ENCODE measurements at places on chromosomes 3 and 15.

- DNase-seq, result no peak
Observed at GRCh38 chr3:185070491-185071286, 82.2 kb downstream of the C3orf70 start.

DNA sequence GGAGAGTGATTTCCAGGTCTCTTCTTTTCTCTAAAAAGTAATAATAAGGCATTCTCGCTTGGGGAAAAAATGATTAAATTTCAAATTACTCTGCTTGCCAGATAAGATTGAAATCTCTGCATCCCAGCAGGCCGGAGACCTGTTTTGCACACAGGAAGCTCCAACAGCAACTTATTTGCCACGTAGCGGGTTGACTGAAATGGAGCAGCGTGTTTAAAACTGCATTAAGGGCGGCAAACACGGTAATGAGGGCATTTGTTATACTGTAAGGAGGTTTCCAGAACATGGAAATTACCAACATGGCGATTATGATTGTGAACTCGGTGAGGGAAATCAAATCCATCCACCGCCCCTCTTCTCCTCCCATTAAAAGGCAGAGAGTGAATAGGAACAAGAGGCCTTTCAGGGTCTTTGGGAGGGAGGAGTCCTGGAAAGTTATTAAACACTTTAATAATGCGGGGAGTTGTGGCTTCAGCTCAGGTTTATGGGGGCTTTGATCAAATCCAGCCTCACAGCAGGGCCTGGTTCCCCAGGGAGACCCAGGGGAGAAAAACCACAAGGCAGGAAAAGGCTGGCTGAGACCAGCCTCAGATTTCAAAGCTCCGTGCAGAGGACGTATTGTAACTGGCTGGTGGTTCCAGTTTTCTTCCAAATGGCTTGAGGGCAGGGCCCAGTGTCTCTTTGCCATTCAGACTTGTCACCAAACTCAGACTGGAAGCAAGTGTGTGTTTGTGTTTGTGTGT, 242.3 kb downstream of the TLE3 start:
- DNase-seq, result no peak

DNA sequence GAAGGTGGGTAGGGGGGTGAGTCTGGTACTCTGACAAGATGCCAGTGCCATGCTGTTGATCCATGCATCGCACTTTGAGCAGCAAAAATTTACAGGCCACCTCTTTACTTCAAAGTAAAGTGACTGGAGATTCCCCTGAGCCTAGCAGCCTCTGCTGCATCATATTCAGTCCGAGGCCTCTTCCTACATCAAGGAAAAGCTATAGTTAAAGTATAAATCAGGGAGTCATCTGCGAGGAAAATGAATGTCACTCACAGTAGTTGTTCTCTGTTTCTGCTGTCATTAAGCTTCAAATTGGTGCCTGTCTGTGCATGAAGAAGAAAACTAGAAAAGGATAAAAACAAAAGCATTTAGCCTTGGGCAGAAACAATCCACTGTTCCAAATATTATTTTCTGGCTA, 706.2 kb downstream of the TBL1XR1 start:
- DNase-seq, result no peak

- DNase-seq, result peak; percentile 0
Observed at GRCh38 chr15:36617529-36618196, 38.2 kb downstream of the CDIN1 start.

GRCh38 chr3:14605067-14605466, 46.5 kb upstream of the CCDC174 start:
- DNase-seq, result no peak

- DNase-seq, result no peak
Observed at GRCh38 chr3:146078031-146078430, 83.0 kb downstream of the PLOD2 start.

GRCh38 chr3:160837394-160837980, 81.5 kb downstream of the PPM1L start:
- no peak for DNase-seq

DNA sequence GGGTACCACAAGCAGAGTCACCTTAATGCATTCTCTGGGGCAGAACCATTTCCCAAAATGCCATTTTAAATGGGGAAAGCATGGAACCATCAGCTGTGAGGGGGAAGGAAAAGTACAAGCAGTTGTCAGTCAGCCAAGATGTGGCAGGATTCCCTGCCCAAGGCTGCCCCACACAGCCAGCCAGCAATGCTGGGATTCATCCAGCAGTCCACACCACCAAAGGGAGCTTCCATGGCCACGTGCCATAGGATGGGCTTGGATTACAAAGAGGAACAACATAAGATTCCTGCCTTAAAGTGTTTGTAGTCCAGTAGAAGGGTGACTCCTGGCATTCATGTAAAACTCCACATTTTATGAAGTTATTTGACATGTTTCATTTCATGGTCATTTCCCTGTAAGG, 233.3 kb downstream of the SHOX2 start:
- no peak for DNase-seq

DNA sequence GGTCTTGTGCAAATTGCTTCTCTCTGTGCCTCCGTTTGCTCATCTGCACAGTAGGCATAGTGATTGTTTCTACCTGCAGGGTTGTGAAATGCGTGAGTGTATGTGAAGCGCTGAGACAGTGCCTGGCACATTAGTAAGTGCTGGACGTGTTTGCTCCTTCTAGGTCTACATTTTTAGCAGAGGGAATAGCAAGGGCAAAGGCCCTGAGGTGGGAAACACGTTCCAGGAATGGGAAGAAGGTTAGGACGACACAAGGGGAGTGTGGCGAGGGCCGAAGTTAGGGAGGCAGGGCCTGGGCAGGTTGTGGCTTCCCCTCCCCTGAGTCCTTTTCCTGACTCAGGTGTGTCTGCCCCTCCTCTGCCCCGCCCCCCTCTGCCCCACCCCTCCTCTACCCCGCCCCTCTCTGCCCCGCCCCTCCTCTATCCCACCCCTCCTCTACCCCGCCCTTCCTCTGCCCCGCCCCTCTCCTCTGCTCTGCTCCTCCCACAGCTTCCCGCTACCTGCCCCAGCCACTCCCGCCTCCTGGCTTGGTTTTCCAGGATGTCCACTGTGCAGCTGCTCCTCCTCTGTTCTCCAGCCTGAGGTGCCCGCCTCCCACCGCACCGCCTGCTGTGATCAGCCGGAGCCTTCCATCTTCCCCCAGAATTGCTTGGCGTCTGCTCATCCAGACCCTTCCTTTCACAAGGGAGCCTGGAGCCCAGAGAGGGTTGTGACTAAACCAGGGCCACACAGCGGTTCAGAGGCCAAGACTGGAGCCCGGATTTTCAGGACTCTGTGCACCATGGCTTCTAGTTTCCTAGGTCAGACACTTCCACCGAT, 31.1 kb upstream of the SMAD6 start:
- DNase-seq, result no peak

DNA sequence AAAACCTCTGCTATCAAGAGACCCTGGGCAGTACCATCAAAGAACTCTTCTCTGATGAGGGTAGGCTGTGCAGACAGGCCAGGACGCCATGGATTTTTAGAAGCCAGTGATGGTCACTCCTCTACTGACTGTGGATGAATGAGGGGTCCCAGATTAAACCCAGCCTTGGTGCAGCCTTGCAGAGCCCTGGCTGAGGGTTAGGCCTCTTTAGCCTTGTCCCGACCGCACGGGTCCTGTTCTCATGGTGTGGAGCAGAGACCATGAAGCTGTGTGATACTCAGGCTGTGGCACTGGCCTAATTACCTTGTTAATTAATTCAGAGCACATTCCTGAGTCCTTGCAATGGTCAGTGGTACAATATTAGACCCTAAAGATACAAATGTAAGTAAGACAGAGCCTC, 71.7 kb downstream of the FBN1 start:
- no peak for DNase-seq

- DNase-seq, result no peak
Observed at GRCh38 chr3:185770109-185770508, 54.7 kb downstream of the IGF2BP2 start.

DNA sequence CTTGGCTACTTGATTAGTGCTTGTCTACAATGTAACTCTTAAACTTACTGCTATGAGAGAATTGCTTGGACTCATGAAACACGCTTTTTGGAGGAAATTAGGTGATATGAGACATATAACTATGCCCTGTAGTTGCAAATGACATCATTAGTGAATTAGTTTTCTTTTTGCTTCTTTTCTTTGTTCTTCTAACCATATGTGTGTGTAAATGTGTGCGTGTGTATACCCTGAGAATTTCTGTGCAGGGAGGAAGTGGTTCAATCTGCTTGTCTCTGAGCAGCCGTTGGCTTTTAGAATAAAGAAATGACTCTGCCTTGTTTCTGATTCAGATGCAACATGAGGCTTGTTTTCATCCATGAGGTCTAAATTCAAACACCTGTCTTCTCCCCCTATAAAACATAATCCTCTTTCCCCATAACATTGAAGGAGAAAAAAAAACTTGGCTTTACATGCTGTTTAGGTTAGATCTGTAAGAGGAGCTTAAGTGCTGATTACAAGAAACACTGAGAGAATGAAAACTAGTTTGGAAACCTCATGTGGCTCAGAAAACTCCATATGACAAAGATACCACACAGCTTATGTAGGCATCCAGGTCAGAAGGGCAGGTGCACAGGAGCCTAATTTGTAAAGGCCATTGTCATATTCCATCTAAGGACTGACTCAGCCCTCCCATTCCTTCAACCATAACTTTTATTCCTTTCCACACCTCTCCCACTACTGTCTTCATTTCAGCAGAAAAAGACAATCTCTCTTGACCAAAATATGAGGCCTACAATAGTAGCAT, 30.5 kb upstream of the BLM start:
- peak; percentile 91 for DNase-seq

- DNase-seq, result no peak
Observed at GRCh38 chr3:40511031-40511718, 5.3 kb downstream of the ZNF620 start.

DNA sequence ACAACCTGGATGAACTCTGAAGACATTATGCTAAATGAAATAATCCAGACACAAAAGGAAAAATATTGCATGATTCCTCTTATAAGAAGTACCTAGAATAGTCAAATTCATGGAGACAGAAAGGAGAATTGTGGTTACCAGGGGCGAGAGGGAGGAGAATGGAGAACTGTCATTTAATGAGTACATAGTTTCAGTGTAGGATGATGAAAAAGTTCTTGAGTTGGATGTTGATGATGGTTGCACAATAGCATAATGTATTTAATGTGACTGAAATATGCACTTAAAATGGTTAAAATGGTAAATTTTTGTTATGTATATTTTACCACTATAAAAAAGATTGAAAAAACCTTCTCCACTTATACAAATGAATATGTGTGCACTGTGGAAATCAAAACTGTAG, 469.6 kb downstream of the MAGI1 start:
- DNase-seq, result no peak

DNA sequence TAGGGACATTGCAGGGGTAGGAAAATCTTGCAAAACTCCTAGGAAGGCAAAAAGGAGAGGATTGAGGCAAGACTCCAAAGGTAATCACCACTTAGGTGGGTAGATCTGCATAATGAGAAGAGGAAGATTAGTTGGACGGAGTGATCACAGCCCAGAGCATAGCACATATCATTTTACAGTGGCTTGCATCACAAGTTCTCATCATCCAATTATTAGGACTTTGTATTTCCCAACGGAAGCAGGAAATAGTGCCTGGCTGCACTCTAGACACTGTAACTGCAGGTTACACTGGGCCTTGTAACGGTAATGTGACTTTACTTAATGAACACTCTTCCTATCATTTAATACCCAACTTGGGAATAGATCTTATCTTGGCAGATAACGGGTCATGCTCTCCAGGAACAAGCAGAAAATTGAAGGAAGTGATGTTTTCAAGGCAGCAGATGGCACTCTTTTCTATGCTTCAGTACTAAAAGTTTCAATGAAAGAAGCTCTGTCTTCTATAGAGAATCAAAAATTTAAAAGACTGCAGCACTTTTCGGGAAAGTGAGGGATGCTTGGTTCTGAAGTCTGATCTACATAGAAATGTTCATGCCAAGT, 101.9 kb upstream of the KCNMB2 start:
- DNase-seq, result no peak

- DNase-seq, result peak; percentile 83
Observed at GRCh38 chr3:59935025-59935424, 885.2 kb upstream of the CFAP20DC start.

DNA sequence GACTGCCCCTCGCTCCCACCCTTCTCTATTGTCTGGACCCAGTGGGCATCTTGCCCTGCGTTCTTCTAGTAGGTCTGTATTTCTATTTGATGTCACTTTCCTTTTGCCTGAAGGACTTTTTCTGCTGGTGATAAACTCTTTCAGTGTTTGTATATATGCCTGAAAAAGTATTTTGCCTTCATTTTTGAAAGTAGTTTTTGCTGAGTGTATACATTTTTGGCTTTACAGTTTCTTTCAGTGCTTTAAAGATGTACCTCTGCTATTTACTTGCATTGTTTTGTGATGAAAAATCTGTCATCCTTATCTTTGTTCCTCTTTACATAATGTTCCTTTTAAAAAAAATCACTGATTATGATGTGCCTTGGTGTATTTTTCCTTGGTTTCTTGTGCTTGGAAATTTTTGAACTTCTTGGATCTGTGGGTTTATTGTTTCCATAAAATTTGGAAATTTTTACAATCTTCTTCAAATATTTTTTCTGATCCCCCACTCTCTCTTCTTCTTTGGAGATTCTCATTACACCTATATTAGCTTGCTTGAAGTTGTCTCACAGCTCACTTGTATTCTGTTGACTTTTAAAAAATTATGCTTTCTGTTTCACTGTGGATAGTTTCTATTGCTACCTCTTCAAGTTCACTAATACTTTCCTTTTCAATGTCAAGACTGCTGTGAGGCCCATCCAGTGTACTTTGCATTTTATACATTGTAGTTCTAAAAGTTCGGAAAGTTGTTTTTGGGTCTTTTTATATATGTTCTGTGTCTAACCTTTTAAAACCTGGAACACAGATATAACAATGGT, 67.8 kb downstream of the RGMA start:
- DNase-seq, result no peak
